ENCODE measurements at places on chromosomes 16 and 17.
A peak's percentile ranks its signal among the peaks of the same experiment; 100 is the strongest.

DNA sequence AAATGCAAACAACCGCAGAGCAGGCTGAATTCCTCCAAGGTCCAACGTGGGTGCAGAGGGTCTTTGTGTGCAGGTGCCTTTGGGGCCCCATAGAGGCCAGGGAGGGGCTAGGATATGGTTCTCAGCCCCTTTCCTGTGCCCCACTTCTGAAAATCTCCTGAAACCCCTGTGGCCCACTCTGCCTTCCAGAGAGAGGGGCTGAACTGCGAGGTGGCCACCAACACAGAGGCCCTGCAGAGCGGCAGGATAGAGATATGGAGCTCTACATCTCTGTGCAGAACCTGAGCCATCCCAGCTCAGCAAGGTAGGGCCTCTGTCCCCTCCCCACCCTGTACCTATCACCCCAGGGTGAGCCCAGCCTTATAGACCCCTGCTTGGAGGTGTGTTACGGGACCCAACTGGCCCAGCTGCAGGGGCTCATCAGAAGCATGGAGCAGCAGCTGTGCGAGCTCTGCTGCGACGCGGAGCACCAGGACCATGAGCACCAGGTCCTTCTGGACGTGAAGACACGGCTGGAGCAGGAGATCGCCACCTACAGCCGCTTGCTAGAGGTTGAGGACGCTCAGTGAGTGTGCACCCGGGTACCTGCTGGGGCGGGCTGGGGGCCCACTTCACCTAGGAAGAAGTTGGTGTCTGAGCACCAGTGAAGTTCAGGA is 5.5 kb downstream of the USP6 start:
- DNase-seq: no peak

DNA sequence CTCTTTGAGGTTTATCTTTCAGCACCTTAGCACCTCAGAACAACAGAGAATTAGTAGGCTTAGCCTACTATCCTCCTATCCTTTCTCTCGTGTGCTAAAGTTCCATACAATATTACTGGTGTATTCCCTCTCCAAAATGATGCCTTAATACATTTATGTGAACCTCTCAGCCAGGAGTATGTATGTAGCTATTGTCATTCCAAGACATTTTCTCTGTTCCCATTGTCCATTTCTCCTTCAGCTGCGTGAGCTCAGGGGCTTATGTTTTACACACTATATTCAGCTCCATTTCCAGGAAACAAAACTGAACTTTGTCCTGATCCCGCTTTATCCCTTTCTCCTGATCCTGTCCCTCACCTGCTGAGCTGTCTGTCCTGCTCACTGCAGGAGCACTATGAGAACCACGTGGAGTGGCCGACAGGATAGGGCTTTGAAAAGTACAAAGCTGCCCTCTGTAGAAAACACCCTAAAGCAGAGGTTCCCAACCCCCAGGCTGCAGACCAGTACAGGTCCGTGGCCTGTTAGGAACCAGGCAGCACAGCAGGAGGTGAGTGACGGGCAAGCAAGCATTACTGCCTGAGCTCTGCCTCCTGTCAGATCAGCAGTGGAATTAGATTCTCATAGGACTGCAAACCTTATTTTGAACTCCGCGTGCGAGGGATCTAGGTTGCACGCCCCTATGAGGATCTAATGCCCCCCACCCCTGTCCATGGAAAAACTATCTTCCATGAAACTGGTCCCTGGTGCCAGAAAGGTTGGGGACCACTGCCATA is 55.7 kb downstream of the CENPV start:
- DNase-seq: no peak

DNA sequence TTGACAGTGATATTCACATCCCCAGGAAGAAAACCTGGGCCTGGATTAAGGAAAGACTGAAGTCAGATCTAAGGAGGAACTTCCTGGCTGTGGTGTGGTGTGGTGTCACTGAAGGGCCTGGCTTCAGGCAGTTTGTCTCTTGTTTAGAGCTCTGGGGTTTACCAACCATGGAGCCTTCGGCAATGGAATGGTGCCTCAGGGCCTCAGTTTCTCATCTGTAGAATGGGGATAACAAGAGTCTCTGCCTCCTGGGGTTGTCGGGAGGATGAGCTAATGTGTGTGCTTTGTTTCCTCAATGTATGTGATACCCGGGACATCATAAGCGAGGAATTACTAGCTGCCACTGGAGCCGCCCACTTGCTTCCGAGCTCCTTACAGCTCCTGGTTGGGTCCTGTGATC is 12.7 kb downstream of the WNT3 start:
- DNase-seq: no peak

GRCh38 chr16:87897521-87898505 is 28.5 kb upstream of the SLC7A5 start:
- no peak for DNase-seq

DNA sequence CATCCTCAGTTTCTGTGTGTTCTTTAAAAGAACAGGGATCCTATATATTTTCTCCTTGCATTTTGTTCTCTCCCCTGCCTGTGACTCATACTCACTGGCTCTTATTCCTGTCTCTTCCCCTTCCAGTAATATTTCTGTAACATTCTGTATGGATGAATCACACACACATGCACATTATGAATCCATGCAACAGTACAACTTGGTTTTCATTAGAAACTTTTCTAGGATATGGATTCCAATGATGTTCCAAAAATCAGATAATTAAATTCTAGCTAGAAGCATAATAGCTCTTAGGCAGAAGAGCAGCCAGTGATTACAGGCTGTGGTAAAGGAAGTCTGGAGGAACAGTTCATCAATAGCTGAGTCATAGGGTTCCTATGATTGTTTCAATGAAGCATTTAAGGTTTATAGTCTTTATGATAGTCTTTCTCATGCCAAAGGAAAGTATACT is 119.6 kb upstream of the PMFBP1 start:
- peak; percentile 37 for DNase-seq

DNA sequence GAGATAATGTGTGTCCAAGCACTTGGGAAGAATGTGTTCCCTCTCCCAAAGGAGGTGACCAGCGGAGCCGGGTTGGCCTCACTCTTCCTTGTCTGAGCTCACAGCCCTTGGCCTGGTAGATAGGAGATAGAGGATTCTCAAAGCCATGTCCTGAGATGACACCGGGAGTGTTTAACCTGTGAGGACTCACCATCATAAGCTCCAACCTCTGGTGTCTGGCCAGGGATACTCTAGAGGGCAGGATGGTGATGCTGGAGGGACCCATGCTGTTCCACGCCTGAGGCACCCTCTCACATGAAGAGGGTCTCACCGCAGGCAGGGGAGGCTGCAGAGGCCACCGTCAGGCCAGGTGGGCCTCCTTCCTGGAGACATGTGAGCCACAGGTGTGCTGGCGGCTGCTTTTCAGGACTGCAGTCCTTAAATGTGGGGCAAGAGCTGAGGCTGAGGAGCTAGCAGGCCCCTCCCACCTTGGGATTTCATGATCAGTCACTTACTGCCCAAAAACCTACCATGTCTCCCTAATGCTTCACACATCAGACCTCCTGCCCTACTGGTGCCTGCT is 6.6 kb upstream of the ZNF629 start:
- no peak for DNase-seq

DNA sequence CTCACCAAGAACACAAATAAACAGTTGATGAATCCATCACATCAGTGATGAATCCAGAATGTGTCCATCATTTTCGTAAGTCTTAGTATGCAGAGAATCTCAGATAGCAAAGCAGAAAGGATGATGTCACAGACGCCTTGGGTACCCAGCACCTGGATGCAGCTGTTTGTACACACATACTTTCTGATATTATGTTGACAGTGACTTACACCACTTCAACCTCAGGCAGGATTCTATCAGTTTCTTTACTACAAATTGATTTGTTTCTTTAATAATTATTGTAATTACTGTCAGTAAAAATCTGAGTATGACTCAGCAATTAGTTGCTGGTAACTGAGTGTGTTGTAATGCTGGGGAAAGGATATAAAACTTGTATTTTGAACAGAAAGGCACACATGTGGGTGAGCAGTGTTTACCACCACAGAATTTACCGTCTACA is 159.8 kb downstream of the RPTOR start:
- no peak for DNase-seq

DNA sequence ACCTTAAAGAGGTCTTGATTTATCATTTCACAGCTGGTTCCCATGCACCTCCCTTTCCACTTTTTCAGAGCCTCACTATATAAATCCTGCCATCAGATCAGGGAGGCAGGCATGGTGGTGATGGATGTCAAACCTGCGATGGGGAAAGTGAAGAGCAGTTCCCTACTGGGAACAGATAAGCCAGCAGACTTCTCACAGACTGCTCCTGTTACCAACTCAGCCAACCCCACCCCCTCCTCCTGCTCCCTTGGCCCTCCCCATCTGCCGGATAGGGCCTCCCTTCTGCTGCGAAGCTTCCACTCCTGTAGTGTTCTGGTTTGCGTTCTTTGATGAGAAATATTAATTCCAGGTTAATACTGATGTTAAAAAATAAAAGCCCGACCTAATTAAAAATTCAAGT is 232.1 kb downstream of the STX8 start:
- no peak for DNase-seq

- DNase-seq: no peak
Observed at GRCh38 chr16:21940570-21940969, 12.6 kb upstream of the UQCRC2 start.

- peak; percentile 52 for DNase-seq
Observed at GRCh38 chr17:7988750-7989178, 13.7 kb upstream of the GUCY2D start.

Data from T1000 (cell line).